Tongue (tissue), 3 donors: ENCODE measurements at places on chromosomes 2 and 18.

- DNase-seq = peak; percentile 48
Observed at GRCh38 chr2:102251042-102251848, 60.1 kb upstream of the IL1RL1 start.

DNA sequence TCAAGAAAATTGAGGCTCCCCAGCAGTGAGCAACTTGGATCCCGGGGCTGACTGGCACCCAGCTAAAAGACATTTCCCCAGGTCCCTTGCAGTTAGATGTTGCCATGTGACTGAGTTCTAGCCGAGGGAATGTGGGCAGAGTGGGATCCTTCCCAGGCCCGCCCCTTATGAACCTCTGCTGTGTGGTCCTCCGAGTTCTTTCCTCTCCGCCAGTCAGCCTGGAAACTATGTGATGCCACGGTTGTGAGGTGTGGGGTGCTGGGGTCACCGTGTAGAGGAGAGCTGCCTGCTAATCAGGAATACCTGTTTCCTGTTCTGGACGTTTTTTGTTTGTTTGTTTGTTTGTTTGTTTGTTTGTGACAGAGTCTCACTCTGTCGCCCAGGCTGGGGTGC lies 45.5 kb downstream of the TMEM37 start:
- no peak for DNase-seq

GRCh38 chr2:2873450-2873811 lies 504.2 kb downstream of the EIPR1 start:
- DNase-seq = no peak

GRCh38 chr2:191467113-191467512 lies 210.8 kb upstream of the NABP1 start:
- no peak for DNase-seq

GRCh38 chr2:109148117-109148746 lies 19.2 kb downstream of the SH3RF3 start:
- DNase-seq = no peak

DNA sequence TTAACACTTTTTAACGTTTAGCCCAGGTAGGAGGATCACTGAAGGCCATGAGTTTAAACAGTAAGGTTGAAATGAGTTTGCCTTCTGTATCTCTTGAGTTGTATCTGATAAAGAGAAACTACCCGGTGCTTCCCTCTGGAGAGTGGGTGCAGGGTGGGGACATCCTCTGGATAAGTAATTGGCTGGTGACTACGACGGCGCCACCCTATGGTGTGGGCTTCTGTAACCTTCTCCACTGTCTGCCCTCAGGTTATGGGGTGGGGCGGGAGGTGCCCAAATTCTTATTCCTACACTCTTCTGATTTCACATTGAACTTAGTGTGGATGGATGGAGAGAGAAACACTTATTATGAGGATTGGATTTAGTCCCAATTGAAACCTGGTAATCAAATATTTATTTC lies 68.8 kb downstream of the LDLRAD4 start:
- DNase-seq = no peak

- DNase-seq = no peak
Observed at GRCh38 chr2:67834482-67834881, 228.3 kb downstream of the C1D start.

DNA sequence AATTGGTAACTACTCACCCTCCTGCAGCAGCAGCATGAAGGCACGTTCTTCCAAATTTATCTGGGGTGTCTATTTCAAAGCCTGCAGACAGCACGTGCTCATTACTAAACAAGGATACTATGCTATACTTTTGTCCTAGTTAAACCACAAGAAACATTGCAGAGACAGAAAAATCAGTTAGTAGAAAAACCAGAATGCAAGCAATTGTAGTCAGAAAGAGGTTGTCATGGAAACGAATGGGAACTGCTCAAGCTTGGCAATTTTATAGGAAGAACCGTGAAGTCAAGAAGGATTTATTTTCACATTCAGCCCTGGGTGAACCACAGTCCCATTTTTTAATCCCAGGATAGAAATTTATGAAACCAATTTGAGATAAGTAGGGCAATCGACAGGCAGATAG lies 162.2 kb upstream of the PGAP1 start:
- peak; percentile 72 for DNase-seq

- no peak for DNase-seq
Observed at GRCh38 chr18:50737127-50737526, 82.7 kb downstream of the MRO start.

DNA sequence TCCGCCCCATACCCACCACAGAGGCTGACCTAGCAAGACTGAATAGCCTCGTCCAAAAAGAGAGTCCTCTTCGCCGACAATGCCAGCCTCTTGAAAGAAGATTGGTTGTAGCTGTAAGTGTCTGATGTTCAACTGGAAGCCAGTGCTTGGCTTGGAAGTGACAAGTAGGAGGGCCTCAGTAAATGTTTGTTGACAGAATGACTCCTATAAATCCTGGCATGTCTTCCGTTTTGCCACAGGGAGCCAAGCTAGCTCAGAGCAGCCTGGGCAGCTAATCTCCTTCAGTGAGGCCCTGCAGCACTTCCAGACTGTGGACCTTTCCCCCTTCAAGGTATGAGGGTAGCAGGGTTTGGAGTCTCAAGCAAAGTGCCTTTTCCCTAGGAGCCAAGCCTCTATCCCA lies 14.9 kb downstream of the ELMOD3 start:
- DNase-seq = no peak

GRCh38 chr2:11503354-11503927 lies 30.4 kb upstream of the GREB1 start:
- no peak for DNase-seq

- DNase-seq = peak; percentile 48
Observed at GRCh38 chr2:100321179-100321865, 979 bp downstream of the LONRF2 start.

DNA sequence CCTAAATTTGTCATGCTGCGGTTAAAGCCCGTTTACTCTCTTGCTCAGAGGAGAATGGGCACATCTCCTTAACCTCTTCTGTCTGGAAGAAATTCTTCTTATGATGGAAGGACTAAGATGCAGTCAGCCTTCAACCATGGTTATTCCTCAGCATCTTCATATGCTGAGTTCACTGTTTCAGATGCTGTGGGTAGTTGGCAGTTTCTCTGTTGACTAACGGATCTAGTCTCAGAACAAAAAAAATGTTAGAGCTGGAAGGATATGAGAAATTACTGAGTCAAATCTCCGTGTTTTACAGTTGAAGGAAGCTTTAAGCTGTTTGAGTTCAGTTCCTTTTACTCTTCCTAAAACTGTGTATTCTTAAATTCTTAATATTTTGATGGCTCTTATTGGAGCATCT lies 43.6 kb upstream of the PGAP1 start:
- no peak for DNase-seq

- DNase-seq = peak; percentile 87
Observed at GRCh38 chr2:26401739-26402541, at the start of gene DRC1. DRC1 (plus strand) TSS chr2:26401920; CDS start chr2:26401990, 70 bp downstream.

DNA sequence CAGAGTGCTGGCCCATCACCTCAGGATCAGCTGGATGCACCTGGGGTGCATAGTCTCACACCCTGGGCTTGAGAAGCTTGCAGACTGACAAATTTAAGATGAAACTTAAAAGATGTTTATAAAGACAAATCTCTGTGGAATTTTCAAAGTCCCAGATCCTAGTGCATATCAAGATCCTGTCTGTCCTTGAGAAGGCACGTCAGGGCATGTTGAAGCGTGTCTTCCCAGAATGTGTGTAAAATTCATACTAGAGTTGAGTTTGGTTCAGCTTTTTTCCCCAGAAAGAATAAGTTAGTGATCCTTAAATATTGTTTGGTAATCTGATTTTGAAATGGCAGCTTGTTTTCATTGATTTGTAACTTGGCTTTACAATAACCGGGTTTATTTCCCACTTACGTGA lies 27.5 kb downstream of the INSIG2 start:
- DNase-seq = no peak

- peak; percentile 39 for DNase-seq
Observed at GRCh38 chr2:29502460-29502911, 387.3 kb downstream of the CLIP4 start.
